ENCODE measurements at places on chromosomes 12 and 14.

DNA sequence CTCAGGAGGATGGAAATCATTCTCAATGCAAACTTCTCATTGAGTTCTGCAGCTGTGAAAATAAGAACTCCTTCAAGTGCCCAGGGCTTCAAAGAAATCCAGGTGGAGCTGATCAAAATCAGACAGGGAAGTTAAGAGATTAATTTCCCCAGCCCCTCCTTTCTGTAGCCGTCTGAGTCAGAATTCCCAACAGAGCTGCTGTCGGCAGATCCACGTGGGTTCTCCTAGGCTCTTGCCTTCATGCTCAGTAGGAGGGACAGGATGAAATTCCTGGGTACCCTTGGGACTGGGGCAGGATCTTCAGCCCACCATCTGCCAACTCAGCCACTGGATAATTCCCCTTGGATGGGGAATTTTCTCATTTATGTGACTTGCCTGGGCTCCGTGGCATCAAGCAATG, 13.3 kb downstream of the TGFB3 start:
- DNase-seq, result no peak

- DNase-seq, result no peak
Observed at GRCh38 chr12:26465419-26466097, 270.2 kb downstream of the SSPN start.

- DNase-seq, result peak; percentile 47
Observed at GRCh38 chr12:92927055-92927435, 2.0 kb downstream of the EEA1 start.

DNA sequence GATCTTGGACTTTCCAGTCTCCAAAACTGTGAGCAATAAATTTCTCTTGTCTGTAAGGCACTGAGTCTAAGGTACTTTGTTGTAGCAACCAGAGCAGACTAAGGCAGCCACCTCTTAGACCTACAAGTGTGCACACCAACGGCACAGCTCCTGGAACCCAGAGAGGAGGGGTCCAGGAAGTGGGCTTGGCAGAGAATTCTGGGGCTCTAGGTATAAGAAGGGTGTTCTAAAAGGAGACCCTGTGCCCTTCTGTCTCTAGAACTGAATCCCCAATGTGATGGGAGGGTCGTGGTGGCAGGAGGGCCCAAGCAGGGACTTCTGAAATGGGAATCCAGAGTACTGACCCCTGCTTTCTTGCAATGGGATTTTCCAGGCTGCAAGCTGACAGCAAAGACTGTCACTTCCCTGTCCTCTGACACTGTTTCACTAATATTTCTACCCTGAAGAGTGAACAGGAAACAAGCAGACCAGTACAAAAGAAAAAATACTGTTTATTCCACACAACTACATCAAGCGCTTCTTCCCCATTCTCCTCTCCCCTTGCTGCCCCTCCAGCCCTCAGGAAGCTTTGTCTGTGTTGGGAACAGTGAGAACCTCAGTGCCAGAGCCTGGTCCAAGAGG, 13.6 kb upstream of the TFCP2 start:
- no peak for DNase-seq

- DNase-seq, result no peak
Observed at GRCh38 chr12:28795311-28795710, 353.8 kb upstream of the FAR2 start.

DNA sequence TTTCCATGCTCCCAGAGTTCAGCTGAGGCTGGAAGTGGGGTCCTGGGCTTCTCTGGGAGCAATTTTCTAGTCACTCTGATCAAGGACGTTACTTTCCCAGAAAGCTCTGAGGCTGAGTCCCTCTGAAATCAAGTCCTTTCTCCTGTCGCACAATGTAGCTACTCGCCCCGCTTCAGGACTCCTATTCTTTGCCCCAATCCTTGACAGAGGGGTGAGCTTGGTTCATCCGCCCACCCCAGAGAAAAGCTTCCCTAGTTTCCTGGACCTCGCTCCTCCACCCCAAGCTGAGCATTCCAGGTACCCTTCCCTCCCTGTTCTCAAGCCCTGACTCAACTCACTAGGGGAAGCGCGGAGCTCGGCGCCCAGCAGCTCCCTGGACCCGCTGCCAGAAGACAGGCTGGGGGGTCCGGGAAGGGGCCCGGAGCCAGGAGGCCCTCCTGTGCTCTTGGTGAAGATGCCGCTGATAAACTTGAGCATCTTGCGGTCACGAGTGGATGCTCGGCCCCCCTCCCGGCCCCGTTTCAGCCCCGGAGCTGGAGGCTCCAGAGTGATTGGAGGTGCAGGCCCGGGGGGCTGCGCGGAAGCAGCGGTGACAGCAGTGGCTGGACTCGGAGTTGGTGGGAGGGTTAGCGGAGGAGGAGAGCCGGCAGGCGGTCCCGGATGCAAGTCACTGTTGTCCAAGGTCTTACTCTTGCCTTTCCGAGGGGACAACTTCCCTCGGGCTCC, 1.6 kb downstream of the AGAP2 start:
- no peak for DNase-seq

GRCh38 chr12:54131641-54132280, 57.0 kb downstream of the SMUG1 start:
- no peak for DNase-seq

All from activated CD8-positive, alpha-beta T cell treated with anti-CD3 and anti-CD28 coated beads, Interleukin-2, amount 10 ng/mL, durations not matched to agents 7 days and 5 days (primary cell).